RWPE2 (cell line): ENCODE measurements at places on chromosomes 1 and 21.

DNA sequence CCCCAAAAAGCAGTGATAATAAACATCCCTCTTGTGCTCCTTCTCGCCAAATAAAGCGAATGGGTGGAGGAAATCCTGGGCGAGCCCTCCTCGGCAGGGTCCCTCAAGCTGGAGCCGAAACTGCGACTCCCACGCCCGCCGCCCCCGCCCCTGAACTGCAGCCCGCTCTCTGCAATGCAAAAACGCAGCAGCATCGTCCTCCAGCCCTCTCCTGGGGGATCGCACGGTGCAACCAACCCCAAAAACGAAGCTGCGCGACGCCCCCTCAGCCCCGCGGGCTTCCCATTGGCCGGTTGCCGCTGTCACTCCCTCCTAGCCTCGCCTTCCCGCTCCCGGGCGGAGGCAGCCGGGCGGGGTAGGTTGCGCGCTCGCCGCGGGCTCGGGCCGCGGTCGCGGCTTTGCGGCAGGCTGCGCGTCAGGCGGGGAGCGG, at the start of gene TMCC2:
Gene TMCC2, plus strand, starts transcription at position 363 of the 430 bp plus-strand sequence. CDS start 619 bp downstream, outside the sequence.
- DNase-seq = peak; percentile 82

DNA sequence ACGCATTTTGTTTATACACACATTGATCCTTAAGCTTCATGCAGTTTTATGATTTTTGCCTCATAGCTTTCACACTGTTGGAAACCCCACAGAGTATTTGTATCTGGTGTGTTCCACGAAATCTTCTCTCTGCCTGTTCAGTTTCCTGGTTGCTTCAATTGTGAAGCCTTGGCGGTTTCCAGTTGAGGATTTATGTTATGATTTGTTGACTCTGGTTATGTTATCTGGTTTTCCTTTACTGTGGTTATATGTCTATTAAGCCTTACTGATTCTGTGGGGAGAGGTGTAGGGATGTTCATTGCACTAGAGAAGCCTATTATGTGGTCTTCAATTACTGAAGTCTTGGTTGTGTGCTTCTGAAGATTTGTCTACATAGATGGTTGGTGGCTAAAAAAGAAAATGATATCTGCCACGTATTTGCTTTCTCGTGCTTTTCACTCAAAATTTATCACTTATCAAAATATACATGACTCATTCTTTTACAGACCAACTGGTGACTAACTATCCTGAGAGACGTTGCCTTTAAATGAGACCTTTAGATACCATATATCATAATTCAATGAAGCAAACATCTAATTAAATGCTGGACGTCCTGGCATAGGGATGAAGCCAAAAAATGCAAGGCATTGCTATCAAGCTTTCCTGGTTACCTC, 488.0 kb upstream of the B3GALT2 start:
- no peak for DNase-seq

DNA sequence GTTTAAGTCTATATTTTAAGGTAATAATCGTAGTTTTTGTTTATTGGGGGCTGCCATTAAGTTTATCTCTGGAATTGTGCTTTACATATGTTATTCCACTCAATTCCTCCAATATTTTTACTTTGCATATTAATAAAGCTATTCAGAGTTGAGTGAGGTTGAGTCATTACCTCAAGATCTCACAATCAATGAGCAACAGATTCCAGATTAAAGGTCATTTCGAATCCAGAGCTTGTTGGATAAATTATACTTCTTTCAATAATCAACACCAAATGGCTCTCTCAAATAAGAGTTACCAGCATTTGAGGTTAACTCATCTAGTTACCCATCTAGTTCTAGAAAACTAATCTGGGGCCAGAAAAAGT, 16.7 kb downstream of the RGS4 start:
- DNase-seq = no peak

DNA sequence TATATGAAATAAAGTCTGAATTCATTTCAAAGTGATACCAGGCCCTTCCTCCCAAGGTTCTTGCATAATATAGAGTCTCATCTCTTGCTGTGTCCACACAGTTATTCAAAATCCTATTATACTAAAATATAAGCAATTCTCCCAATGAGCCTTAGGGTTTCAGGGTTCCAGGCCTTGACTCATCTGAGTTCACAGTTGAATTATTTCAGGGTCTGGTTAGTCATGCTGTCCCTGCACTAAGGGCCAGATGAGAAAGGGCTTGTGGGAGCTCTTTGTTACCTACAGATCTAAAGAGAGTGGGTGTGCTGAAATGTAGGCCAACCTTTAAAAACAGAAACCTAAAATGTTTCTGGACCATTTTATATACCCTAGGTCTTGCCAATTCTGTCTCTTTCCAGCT, 337.5 kb upstream of the LRRC7 start:
- no peak for DNase-seq

- no peak for DNase-seq
Observed at GRCh38 chr1:229474509-229474908, 33.6 kb downstream of the NUP133 start.

DNA sequence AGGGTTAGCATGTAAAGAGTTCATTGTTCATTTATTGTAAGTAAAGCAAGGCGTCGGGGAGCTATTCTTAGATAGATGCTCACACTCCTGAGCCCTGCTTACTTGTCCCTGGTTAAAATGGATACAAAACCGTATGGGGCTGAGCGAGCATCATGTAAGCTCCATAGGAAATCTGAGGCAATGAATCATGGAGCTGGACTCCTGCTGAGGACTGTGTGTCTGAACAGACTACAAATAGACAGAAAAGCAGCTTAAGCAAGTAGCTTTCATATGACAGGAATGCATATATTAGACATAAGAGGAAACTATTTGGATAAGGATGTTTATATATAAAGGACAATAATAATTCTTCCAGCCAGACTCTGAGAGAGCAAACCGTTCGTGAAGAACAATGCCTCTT, 604.9 kb upstream of the PTBP2 start:
- no peak for DNase-seq

DNA sequence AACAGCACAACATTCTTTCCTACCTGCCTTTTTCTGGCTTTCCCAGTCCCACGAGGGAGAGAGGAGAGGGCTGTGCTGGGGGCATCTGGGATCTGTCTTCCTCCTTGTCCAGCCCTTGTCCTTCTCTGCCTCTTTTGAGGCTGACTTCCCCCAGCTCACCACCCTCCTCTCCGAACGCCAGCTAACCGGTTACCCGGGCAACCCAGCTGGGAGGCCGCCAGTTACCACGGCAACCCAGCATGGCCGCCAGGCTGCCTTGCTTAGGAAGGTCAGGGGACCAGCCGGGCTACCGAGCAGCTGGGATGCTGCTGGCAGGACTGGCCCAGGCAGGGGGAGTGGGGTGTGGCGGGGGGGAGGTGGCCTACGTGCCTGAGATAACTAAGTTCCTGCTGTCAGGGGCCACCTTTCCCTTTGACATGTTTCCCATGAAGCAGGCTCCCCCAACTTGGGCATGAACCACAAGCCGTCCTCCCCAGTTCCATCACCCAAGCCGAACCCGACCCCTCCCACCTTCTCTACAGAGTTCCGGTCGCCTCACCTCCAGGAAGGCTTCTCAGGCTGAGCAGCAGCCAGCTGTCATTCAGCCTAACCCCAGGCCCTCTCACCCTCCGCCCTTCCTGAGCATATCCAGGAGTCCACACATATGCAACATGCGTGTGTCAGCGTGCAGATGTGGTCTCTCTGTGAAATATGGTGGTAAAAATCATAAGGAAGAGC, 8.7 kb downstream of the PLEKHA6 start:
- DNase-seq = no peak

- DNase-seq = no peak
Observed at GRCh38 chr1:31730336-31731048, 26.7 kb upstream of the COL16A1 start.

DNA sequence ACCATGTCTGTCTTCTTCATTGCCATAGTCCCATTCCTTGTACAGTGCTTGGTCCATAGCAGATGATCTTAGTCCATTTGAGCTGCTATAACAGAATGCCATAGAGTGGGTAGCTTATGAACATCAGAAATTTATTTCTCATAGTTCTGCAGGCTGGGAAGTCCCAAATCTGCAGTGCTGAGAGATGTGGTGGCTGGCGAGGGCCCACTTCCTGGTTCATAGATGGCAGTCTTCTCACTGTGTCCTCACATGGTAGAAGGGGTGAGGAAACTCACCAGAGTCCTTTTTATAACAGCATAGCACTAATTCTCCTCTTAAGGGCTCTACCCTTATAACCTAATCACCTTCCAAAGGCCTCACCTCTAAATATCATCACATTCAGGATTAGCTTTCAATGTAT, 23.1 kb upstream of the RAP1A start:
- no peak for DNase-seq
